ENCODE measurements at places on chromosomes 16 and 17. TPM values are rescaled to one million over a fixed set of nuclear protein-coding genes. Genes with fewer than 3 reads are reported as not detected.

Gene APOBR
- not detected for total RNA-seq

Gene VPS25
- total RNA-seq = 41.0 TPM

Gene PKMYT1
- total RNA-seq = 6.6 TPM

Gene PRR29
- 0.44 TPM for total RNA-seq

Gene IGF2BP1
- 0.13 TPM for total RNA-seq

Gene RNF135
- total RNA-seq = 2.7 TPM

Gene OTOA
- 0.06 TPM for total RNA-seq

Gene NAA60
- total RNA-seq = 6.6 TPM
